ENCODE measurements at places on chromosomes 16 and 17.

GRCh38 chr16:67504031-67505021 lies 21.0 kb upstream of the AGRP start:
- peak; percentile 52 for DNase-seq

- DNase-seq, result no peak
These were observed 98.6 kb upstream of the RPL38 start for GRCh38 chr17:74104921-74105320.

- DNase-seq, result no peak
These were observed 562.2 kb upstream of the ZFHX3 start for GRCh38 chr16:73610160-73610559.

DNA sequence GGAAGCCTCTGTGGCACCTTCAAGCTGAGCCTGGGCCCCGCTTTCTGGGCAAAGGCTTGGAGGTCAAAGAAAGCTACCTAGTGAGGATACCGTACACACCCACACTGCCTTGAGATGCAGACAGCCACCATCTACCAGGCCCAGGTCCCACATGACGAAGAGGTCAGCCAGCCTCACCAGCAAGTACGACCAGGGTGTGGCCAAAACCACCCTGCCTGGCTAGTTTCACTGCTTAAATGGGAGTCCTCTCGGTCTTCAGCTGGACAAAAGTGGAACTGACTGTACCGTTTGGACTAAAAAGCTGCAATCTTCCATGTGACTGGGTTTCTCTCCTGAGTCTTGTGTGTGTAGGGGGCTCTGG lies 21.6 kb downstream of the VASN start:
- no peak for DNase-seq

DNA sequence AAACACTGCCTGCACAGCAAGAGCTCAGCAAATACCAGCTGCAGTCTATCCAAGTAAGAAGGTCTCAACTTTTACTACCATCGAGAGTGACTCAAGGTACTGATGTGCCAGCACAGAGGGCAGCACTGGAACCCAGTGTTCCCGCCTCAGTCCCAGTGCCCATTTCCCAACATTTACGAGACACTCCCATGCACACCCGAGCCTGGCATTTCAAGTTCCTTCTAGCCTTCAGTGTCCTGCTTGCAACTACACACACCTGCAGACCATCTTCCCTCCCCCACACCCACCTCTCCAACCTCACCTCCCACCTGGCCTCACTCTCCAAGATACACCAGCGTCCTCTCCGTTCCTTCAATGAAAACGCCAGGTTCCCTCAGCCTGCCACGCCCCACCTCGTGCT lies 3.2 kb downstream of the KLHDC4 start:
- DNase-seq, result no peak

- DNase-seq, result no peak
These were observed 89.2 kb downstream of the AMFR start for GRCh38 chr16:56336071-56336688.

GRCh38 chr17:76530811-76531485 lies 6.6 kb downstream of the CYGB start:
- DNase-seq, result no peak

DNA sequence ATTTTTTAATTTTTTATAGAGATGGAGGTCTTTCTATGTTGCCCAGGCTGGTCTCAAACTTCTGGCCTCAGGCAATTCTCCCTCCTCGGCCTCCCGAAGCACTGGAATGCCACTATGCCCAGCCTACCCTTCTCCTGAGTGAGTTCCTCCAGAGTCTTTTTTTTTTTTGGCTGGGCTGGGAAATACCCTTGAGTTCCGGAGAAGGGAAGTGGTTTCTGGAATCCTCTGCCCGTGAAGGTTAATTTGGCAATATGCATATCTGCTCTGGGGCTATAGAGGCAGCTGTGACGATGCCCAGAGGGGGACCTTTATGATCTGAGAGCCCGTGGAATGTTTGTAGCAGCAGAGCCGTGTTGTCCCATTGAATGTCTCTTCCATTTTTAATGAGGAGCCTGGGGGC lies 217.5 kb downstream of the RBFOX1 start:
- DNase-seq, result no peak

DNA sequence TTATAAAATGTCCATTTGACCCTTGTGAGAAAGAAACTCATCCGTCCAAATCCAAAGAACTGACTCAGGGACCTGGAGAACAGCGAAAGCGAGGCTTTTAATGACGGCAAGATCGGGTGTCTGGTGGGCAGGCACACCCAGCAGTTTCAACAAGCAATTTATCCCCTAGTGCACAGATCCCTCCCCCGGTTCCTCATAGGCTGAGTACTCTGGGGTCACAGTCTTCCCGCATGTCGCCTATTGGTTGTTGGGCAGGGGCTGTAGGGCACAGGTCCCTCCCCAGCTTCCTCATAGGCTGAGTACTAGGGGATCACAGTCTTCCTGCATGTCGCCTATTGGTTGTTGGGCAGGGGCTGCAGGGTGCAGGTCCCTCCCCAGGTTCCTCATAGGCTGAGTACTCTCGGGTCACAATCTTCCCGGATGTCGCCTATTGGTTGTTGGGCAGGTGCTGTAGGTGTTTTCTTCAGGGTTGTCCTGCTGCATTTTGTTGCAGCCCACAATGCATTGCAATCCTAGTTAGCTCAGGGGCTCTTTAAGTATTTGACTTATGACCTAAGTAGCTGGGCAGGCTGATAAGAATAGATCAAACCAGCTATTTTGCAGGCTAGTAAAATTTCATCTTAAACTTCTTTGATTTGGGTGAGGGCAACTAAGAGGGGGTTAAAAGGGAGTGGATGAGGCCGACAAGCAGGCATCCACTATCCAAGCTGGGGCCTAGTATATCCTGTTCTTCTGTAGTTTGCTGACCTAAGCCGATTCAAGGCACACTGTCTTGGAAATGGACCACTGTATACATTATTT lies 3.6 kb upstream of the UTS2R start:
- no peak for DNase-seq

GRCh38 chr17:80999536-81000333 lies 8.1 kb downstream of the CHMP6 start:
- no peak for DNase-seq

GRCh38 chr16:68426347-68426652 lies 22.0 kb downstream of the SMPD3 start:
- DNase-seq, result peak; percentile 77

- no peak for DNase-seq
These were observed 75.8 kb downstream of the ABCC6 start for GRCh38 chr16:16147316-16147999.

DNA sequence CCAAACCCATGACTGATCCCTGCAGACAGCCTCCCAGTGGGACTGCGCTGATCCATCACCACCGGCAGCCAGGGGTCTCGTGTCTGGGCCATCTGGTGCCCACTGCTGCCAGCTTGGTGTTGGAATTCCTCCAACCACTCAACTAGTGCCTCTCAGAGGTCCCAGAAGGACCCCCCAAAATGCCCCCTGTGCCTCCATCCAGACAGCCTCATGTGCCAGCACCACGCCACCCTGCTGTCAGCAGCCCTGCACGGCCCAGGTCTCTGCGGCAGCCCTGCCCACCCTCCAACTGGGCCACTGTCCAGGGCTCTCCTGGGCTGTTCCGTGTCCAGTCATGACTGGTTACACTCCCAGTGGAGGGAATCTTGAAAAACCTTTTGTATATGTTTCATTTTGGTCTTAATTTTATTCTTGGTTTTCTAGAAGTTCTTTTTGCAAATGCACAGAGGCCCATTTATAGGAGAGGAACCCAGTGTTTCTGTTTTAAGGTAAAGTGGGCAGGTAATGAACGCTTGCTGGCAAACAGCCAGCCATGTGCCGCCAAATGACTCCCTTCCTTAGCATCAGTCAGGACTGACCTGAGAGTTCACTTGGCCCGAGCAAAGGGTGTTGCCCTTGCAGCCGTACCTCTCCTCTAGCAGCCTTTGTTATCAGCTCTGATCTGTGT lies 34.6 kb downstream of the GRIN2C start:
- no peak for DNase-seq

DNA sequence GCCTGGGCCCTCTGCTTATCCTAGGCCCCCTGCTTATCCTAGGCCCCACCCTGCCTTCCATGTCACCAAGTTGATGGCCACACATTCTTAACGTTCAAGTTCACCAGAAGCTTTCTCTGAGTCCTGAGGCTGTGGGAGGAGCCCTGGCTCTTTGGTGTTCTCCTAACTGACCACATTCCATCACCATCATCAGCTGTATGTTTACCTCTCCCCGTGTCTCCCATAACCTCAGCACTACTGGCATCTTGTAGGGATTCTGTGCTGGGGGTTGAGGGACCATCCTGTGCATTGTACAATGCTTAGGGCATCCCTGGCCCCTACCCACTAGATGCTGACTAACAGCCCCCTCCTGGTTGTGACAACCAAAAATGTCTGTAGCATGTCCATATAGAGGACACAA lies 99.3 kb downstream of the NDE1 start:
- DNase-seq, result no peak

DNA sequence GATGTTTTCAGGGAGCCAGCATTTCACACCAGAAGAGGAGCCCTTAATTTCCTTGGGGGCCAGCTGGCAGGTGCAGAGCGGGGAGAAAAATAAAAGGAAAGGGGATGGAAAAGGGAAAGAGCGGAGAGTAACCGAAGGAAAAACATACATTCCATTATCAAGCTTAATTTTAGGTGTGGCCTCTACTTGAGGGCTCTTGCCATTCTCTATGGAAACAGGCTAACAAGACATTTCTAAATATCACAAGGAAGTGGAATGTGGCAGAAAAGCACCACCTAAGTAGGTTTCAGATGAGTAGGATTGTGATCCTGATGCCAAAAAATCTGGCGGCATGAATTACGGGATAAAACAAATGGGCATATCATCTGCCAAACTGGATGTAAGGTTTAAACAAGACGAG lies 970 bp upstream of the DYNC1LI2 start:
- no peak for DNase-seq

- no peak for DNase-seq
These were observed 39.2 kb downstream of the NT5M start for GRCh38 chr17:17342242-17342945.

GRCh38 chr17:49779739-49780231 lies 8.7 kb upstream of the KAT7 start:
- peak; percentile 81 for DNase-seq

DNA sequence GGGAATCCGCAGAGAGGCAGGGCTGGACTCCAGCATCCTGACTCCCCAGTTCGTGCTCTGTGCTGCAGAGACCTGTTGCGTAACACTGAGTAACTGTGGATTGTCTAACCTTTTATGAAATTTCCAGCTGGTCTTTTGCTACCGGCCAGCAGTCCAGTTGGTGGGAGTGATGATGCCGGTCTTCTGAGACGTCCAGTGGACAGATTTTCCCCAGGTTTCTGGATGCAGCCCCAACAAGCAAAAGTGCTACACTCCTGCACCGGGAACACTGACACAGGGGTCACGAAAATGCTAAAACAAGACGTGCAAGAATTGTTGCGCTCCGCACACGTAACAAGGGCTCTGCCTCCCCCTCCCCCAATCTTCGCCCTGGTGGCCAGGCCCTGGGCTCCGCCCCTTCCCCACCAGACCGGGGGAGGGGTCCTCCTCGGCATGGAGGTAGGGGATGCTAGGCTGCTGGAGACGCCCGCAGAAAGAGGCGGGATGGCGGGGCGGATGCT lies 701 bp upstream of the MRC2 start:
- peak; percentile 35 for DNase-seq

DNA sequence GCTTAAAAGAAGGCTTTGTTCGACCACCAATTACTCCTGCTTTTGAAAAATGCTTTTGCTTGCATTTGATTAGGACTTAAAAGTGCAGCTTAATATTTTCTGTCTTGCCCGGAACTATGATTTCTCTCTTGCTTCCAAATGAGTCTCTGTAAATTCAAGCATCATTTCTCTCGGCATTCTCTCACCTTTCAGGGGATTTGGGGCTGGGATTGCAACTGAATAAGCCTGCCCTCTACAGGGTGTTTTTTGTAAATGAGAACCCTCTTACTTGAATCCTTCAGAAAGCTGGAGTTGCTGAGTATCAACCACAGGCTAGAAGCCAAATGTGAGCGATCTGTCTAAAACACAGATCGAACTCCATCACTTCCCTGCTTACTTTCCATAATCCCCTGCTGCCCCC lies 234.6 kb downstream of the TMEM114 start:
- DNase-seq, result no peak

GRCh38 chr16:88113545-88114045 lies 162.4 kb downstream of the BANP start:
- no peak for DNase-seq

DNA sequence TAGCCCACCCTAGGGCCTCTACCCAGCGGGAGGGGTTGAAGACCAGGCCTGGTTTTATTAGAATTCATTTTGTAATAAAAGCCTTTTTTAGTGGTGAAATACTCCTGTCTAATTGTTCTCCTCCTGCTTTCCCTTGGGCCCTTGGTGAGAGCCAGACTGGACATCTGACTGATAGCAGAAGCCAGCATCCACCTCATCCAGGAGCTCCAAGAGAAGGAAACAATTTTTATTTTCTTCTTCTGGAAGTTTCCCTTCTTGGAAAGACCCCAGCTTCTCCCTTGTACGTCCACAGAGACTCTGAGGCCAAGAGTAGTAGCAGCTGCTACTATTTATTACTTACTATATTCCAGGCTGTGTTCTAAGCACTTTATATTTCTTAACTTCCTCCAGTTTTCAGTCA lies 4.0 kb upstream of the PHKG2 start:
- DNase-seq, result no peak

DNA sequence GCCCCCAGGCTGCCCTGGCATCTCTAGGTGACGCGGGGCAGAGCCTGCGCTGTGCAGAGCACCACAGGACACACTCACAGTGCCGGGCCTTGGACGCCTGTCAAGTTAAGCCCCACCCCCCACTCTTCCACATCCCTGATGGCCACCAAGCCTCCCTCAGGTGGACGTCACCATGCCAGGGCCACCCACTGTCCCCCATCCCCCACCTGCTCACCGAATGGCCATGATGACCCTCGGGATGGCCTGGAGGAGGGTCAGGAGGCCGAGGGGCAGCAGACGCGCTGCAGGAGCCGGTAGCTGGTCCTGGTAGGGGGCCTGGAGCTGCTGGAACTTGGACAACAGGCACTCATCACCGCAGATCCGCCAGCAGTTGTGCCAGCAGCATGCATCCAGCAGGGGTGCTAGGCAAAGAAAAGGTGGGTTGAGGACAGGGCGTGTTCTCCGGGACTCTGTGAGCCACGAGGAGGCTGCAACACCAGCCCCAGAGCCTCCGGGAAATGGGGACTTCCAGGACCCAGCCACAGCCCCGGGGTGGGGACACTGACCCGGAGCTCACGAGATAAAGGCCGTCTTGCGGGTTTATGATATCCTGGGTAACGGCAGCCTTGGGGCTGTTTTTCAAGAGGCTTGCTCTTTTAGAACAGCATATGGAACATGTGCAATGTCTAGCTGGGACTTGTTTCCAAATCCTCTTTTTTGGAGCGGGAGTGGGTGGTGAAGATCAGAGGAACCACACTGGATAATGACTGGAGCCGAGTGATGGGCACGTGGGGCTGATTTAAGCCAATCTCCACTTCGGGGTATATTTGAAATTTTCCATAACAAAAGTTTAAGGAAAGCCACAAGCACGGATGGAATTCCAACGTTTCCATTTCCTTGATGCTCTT lies 11.4 kb downstream of the C16orf95 start:
- no peak for DNase-seq

GRCh38 chr17:6104956-6105648 lies 34.9 kb downstream of the WSCD1 start:
- DNase-seq, result no peak

DNA sequence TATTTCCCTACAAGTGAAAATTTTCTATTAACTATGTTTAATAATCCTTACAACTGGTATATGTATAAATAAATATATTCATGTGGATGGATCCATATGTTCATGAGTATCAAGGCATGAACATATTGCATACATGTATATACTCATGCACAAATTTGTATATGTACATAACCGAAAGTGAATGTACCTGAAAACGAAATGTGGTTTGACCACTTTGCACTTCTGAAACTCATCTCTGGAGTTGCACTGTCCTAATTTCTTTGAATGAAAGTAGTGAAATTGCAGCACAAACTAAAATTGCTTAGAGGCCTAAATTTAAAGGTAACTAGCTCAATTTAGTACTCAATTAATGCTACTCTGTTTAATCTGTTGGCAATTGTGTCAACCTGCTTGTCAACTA lies 27.4 kb upstream of the GNAO1 start:
- DNase-seq, result no peak

All from adrenal gland (tissue), 19 donors.